HFFc6 (cell line): ENCODE measurements at places on chromosomes 4 and X. TPM values are rescaled to one million over a fixed set of nuclear protein-coding genes. Genes with fewer than 3 reads are reported as not detected.

GRCh38 chrX:22365460-22365859 lies 92.7 kb downstream of the CBLL2 start:
- DNase-seq: peak; percentile 75

GRCh38 chr4:145213245-145213644 lies 32.9 kb upstream of the OTUD4 start:
- DNase-seq: no peak

DNA sequence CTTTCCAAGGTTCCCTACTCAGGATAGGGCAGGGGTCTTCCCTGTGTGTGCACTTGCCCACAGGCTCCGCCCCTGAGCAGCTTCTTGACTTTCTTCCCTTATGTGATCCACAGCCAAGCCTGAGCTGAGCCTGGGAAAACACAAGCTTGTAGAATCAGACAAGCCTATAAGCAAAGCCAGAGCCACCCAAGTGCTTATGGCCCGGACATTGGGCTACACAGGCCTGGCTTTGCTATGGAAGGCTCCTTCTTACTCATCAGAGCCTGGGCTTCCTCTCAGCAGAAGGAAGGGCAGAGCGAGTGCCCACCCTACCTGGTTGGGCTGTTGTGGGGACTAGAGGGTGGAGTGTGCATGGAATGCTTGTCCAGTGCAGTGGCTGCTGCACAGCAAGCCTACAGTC lies 1.3 kb upstream of the TNIP2 start:
- DNase-seq: no peak

DNA sequence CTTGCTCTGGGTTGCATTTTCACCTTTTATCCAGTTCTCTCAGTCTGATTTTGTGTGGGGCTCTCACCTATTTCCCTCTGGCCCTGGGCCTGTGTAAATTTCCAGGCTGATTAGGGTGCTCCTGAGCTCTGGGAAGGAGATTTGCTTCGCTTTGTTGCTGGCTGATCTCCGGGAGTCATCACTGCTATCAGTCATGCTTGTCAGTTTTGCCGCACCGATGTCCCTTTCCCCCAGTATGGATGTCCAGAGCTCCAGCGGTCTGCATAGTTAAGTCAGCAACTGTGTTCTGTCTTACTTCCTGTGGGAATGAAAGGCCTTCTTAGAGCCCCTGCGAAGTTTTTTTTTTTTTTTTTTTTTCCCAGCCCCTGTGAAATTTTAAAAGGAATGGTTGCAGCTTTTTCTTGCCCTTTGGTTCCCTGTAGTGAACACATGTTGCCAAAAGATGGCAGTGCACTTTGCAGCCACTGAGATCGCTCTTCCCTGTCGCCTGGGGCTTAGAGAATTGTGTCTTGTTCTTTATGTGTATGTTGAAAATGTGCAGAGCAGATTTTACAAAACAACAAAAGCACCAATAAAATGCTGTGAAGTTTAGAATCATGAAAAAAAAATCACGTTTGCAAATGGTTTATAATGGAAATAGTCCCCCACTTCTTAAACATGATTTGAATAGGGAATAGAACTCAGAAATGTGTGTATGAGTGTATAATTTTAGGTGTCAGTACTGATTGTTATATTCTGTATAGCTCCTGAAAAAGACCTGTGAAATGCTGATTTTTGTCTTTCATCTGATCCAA lies 109.1 kb upstream of the SLC4A4 start:
- DNase-seq: peak; percentile 58

GRCh38 chr4:95550115-95550987 lies 1.6 kb upstream of the UNC5C start:
- DNase-seq: no peak

DNA sequence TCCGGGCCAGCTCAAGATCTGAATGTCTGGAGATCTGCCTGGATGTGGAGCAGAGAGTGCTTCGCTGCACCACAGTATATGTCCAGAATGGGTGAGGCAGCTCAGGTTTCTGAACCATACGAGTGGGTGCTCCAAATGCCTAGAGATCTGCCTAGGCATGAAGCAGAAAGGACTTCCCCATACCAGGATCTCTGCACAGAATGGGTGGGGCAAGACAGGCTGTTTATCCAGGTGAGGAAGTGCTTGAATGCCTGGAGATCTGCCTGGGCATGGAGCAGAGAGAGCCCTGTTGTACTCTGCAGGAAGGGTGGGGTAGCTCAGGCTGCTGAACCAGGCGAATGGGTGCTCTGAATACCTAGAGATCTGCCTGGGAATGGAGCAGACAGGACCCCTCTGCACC lies 45.4 kb upstream of the MAGEC2 start:
- no peak for DNase-seq

- DNase-seq: peak; percentile 8
Measured at GRCh38 chr4:158930639-158930972, 161.8 kb downstream of the FNIP2 start.

GRCh38 chrX:135432881-135433521 lies 11.3 kb downstream of the SMIM10L2A start:
- DNase-seq: no peak

- no peak for DNase-seq
Measured at GRCh38 chr4:159185591-159186023, 82.7 kb downstream of the RAPGEF2 start.

DNA sequence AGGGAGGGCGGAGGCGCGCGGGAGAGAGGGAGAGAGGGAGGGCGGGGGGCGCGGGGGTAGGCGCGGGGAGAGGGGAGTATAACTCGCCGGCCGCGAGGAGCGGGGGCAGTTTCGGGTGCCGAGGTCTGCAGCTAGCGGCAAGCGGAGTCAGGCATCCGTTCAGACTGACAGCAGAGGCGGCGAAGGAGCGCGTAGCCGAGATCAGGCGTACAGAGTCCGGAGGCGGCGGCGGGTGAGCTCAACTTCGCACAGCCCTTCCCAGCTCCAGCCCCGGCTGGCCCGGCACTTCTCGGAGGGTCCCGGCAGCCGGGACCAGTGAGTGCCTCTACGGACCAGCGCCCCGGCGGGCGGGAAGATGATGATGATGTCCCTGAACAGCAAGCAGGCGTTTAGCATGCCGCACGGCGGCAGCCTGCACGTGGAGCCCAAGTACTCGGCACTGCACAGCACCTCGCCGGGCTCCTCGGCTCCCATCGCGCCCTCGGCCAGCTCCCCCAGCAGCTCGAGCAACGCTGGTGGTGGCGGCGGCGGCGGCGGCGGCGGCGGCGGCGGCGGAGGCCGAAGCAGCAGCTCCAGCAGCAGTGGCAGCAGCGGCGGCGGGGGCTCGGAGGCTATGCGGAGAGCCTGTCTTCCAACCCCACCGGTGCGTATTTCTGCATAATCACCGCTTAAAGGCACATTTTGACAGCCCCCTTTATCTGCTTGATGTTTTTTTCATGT lies at the start of gene POU4F2:
TSS of gene POU4F2 (plus strand) at position 108 of the 720 bp plus-strand sequence. CDS start at position 356, 248 bp downstream.
- DNase-seq: no peak

- no peak for DNase-seq
Measured at GRCh38 chr4:113504422-113504821, 257.1 kb downstream of the CAMK2D start.

- DNase-seq: no peak
Measured at GRCh38 chrX:40063555-40063954, 34.2 kb downstream of the BCOR start.

DNA sequence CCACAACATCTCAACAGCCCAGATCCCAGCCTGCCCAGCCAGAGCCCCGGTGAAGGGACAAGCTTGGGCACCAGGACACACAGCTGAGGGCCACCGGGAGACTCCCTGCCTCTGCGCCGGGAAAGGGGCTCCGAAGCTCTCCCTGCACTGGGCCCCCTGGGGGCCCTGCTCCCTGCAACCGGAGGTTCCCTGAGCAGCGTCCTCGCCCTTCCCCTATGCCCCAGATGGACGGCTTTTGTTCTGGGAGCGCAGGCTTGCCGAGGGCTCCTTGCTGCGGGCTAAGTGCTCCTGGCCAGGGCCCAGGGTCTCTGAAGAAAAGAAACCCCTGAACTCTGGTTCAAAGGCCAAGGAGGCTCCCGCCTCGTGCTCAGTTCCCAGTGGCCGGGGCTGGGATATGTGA lies 899 bp upstream of the ZFP92 start:
- no peak for DNase-seq

DNA sequence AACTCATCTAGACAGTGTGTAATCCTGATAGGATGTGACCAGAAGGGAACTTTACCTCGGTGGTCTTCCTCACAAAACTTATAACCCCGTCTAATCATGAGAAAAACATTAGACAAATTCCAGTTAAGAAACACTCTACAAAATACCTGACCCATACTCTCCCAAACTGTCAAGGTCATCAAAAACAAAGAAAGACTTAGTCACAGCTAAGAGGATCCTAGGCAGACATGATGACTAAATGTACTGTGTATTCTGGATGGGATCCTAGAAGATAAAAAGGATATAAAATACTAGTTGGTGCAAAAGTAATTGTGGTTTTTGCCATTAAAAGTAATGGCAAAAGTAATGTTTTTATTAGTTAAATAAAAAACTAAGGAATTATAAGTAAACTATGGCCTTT lies 81.6 kb downstream of the DTHD1 start:
- DNase-seq: no peak

- peak; percentile 28 for DNase-seq
Measured at GRCh38 chrX:149631234-149632165, at the start of gene TMEM185A. TMEM185A (minus strand) TSS chrX:149631792; CDS start chrX:149631580, 212 bp downstream.

GRCh38 chr4:134073711-134074110 lies 127.9 kb downstream of the PABPC4L start:
- no peak for DNase-seq

DNA sequence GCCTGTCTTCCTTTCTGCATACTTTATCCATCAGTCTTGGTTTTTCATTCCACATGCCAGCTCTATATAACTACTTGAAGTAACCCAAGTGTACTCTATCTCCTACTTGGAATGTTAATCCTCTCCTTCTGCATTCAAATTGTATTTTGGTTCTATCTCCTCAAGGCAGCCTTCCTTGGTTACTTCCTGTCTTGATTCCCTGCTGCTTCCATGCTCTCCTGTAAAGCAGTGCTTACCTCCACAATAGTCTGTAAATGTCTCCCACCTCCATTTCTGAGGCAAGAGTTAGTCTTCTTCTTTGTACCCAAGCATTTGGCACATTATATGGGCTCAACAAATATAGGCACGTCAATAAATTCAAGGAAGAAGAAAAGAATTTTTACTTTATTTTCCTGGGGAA lies 298.4 kb downstream of the ARHGAP24 start:
- no peak for DNase-seq

DNA sequence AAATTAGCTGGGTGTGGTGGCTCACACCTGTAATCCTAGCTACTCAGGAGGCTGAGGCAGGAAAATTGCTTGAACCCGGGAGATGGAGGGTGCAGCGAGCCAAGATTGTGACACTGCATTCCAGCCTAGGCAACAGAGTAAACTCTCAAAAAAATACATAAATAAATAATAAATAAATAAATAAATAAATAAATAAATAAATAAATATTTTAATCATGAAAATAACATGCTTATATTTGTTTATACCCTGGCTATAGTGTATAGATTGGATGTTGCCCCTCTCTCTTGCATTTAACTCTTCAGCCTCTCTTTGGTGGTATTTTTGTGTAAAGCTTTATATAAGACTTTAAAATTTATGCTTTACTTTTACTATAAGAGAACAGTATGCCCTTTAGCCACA lies 51.8 kb downstream of the KCNIP4 start:
- DNase-seq: no peak

DNA sequence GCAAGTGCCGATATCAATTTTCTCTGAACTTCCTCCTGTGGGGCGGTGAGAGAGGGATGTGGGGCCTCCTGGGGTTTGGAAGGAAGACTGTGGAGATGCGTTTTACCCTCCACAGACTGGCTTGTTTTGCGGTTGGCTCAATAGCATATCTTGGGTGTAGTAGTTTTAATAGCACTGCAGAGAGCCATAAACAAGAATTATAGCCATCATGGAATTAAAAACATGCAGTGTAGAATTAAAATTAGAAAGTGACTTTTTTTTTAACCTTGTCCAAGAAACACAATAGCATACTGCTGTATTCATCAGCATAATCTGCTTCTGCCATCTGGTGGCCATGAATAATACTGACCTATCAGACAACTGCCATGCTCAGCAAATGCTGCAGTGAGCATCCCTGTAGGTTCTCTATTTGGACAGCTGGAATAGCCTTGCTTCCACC lies 47.3 kb upstream of the SCML1 start:
- peak; percentile 60 for DNase-seq

GRCh38 chrX:29587107-29587506 lies 628.3 kb upstream of the MAGEB2 start:
- DNase-seq: no peak

DNA sequence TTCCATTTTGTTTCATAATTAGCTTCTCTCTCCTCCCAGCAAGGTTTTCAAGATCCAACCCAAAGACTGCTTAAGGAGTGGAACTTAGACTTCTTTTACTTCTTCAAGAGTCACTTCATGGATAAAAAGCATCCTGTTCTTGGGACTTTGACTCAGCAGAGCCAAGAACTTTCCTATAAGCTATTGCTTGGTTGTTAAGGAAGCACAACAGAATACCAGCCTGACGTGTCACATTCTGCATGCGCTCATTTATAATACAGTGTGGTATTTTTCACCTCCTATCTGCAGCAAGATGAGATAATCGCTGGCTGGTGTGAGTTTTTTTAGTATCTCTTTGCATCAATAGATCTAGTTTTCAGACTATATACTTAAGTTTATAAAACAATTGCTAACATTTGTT lies 152.1 kb downstream of the PALLD start:
- DNase-seq: peak; percentile 81

- no peak for DNase-seq
Measured at GRCh38 chrX:136094962-136095361, 52.4 kb upstream of the FHL1 start.

- DNase-seq: no peak
Measured at GRCh38 chrX:112851806-112852205, 11.2 kb upstream of the AMOT start.

GRCh38 chr4:168516841-168517240 lies 20.0 kb downstream of the PALLD start:
- no peak for DNase-seq

DNA sequence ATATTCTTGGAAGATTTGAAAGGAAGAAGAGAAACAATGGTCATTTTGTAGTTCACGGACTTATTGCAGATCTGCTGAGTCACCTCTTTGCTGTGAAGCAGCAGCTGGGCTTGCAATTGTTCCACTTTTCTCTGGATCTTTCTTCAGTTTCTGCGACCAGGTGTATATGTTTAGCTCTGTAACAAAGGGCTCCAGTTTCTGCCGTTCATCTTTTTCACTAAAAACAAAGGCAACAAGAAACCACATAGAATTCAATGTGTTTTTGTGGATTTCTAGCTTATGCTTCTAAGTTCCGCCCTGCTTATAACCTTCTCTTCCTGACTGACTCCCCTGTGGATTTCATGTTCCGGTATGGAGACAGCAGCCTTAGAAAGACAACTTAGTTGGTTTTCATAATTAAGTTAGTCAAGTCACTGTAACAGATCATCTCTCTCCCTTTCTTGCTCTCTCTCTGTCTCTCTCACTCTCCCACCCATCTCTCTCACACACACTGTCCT lies 121.6 kb upstream of the EPHA5 start:
- DNase-seq: no peak

- DNase-seq: no peak
Measured at GRCh38 chr4:96736352-96736889, 896.5 kb downstream of the PDHA2 start.

The SMARCA1 gene
- total RNA-seq: 61.4 and 71.2 TPM in 2 replicates

The STPG2 gene
- 0.18 TPM in 1 of 3 replicates, not detected in the others for total RNA-seq

The CT45A10 gene
- not detected in 3 replicates for total RNA-seq

The MSN gene
- total RNA-seq: 397 to 478 TPM (median 470 TPM) in 3 replicates

The NHSL2 gene
- total RNA-seq: 0.28 to 0.87 TPM (median 0.42 TPM) in 3 replicates

The TLR1 gene
- total RNA-seq: 0.10 TPM in 1 of 3 replicates, not detected in the others

The MAGEA2B gene
- not detected in 3 replicates for total RNA-seq

The PGAM4 gene
- 0.23 TPM in 1 of 3 replicates, not detected in the others for total RNA-seq

The BANK1 gene
- total RNA-seq: 0.37 TPM in 1 of 2 replicates, not detected in the other

The ARX gene
- total RNA-seq: not detected in 3 replicates
